ENCODE measurements at places on chromosomes 11 and 22.
A peak's percentile ranks its signal among the peaks of the same experiment; 100 is the strongest.

- no peaks in the 10 kb centered on the region for H3K27me3 ChIP-seq
- no peaks in the 10 kb centered on the region for H3K36me3 ChIP-seq
- H3K27ac ChIP-seq = no peak overlapping the region
- H3K4me3 ChIP-seq = no peak overlapping the region
- peaks cover 12% of the 10 kb centered on the region for H3K4me1 ChIP-seq
Measured at GRCh38 chr11:123457187-123457770, 27.2 kb downstream of the GRAMD1B start.

DNA sequence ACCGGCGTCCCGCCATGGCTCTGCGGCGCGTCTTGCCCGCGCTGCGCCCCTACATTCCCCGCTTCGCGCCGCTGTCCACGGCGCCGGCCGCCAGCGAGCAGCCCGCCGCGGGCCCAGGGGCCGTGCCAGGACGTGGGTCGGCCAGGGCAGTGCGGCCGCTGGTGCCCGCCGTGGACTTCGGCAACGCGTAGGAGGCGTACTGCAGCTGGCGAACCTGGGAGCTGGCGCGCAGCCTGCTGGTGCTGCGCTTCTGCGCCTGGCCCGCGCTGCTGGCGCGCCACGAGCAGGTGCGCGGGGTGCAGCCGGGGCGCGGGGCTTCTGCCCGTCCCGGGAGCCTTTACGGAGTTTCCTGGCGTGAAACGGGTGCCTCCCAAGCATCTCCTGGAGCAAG, 20.1 kb downstream of the DGCR6L start:
- H3K27me3 ChIP-seq = peaks cover 7% of the 10 kb centered on the region
- peak overlapping the region; percentile 58 for H3K4me3 ChIP-seq
- H3K27ac ChIP-seq = no peak overlapping the region
- DNase-seq = no peak

GRCh38 chr11:33638608-33639007, 62.0 kb downstream of the C11orf91 start:
- no peak overlapping the region for H3K4me3 ChIP-seq
- no peak for DNase-seq
- no peaks in the 10 kb centered on the region for H3K36me3 ChIP-seq
- no peaks in the 10 kb centered on the region for H3K4me1 ChIP-seq
- H3K27me3 ChIP-seq = peaks cover 8% of the 10 kb centered on the region

DNA sequence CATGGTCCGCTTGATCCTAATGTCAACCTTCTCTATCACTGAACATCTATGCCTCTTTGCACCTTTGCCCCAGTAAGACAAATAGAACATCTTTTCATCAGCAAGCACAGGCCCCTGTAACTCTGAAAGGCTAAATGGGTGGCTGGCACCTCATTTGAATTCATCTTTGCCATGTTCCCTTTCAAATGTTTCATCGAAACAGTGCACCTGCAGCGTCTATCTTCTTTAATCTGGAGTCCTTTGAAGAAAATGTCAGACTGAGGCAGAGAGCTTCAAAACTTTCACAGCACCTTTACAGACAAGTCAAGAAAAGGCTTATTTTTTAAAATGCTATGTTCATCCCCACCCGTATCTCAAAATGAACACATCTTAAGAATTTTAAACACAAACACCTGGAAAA, 3.4 kb downstream of the MPPED2 start:
- peaks cover 39% of the 10 kb centered on the region for H3K27me3 ChIP-seq
- no peak overlapping the region for H3K4me3 ChIP-seq
- peaks cover 13% of the 10 kb centered on the region for H3K4me1 ChIP-seq
- H3K36me3 ChIP-seq = no peaks in the 10 kb centered on the region
- DNase-seq = no peak
- H3K27ac ChIP-seq = no peak overlapping the region

- H3K4me3 ChIP-seq = no peak within 1 kb of the TSS
- no peak for DNase-seq
- H3K36me3 ChIP-seq = no peaks in the 10 kb centered on the region
Measured at GRCh38 chr11:69481393-69481844, at the start of gene LINC01488. Gene LINC01488 (plus strand): TSS chr11:69481663.

DNA sequence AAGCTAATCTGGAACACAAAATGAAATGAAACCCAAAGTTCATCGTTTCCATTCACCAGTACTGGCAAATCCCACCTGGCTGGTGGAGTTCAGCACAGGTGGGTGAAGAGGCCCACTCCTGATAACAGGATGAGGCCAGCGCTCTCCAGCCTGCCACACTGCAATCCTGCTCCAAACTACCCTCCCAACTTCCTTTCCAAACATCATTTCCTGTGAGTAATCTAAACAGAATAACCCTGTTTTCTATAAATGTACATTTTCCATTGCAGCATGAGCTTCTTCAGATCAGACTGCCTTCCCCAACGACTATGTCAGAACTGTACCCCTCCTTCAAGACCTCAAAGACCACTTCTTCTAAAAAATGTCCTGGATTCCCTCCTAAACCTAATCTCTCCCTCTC, 15.9 kb upstream of the NFRKB start:
- no peak overlapping the region for H3K4me3 ChIP-seq
- no peak overlapping the region for H3K27ac ChIP-seq
- H3K27me3 ChIP-seq = no peaks in the 10 kb centered on the region
- H3K36me3 ChIP-seq = peaks cover 65% of the 10 kb centered on the region
- no peak for DNase-seq

DNA sequence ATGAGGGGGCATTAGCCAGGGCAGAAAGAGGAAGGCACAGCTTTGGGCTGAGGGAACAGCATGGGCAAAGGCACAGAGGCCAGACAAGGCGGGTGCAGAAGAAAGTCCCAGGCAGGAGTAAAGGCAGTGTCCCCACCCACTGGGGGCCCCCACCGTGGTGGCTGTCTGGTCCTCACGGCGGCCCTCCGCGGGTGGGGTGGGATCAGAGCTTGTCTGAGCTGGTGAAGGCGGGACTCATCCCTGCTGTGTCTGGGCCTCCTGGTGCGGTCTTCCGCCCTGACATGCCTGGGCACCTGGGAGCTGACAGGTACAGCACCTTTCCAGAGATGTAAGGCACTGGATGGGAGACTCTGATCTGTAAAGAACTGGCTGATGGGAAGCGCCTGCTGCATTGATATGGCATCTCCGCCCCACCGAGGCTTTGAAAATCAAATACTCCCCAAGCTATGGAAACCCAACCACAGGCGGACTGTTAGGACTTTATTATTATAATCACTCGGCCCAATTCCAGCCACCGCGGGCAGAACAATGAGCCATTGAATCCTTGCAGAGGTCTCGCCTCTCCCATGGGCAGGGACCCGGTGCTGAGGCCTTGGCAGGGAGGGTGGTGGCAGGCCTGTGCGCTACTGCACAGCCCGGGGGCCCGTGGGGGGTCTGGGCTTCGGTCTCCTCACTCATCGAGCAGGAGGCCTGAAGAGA, 14.2 kb upstream of the GNB1L start:
- H3K27me3 ChIP-seq = no peaks in the 10 kb centered on the region
- no peaks in the 10 kb centered on the region for H3K36me3 ChIP-seq
- H3K27ac ChIP-seq = no peak overlapping the region

- DNase-seq = no peak
- H3K36me3 ChIP-seq = no peaks in the 10 kb centered on the region
- H3K27me3 ChIP-seq = peaks cover 13% of the 10 kb centered on the region
- no peak overlapping the region for H3K27ac ChIP-seq
- no peak overlapping the region for H3K4me3 ChIP-seq
Measured at GRCh38 chr11:124068601-124069110, 27.5 kb upstream of the OR10G7 start.

DNA sequence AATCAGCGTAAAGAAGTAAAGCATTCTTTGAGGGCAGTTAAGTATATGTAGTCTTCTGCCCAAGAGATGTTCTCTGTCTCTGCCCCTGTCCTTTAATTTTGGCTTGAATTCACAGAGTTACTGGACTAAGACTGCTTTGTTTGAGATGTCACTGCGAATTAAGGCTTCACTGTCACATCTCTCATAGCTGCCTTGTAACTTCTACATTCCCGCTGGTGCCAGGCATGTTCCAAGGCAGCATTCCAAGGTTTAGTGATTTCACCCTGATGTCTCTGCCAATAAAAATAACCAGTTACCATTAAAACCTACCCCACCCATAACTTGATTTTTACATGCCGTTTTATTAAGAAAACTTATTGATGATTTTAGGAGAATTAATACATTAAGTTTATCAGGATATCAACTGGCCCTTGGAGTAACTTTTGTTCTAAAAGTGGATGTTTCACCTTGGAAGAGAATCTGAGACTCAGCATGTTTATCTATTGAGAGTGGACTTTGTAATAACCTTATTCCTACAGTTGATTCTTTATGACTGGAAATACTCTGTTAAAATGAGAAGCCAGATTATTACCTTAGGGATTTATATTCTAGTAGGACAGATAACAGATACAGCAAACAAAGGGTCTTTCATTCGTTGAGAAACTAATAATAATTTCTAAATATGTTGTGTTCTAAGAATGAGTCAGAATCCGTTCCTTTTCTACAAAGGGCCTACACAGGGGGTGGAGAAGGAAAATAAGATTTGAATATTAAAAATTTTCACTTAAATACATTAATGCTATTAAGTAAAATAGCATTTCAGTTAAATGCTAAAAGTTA, 110.2 kb downstream of the UVRAG start:
- H3K4me1 ChIP-seq = peaks cover 39% of the 10 kb centered on the region
- no peak for DNase-seq
- no peak overlapping the region for H3K27ac ChIP-seq
- no peak overlapping the region for H3K4me3 ChIP-seq

- H3K4me1 ChIP-seq = peaks cover 20% of the 10 kb centered on the region
- H3K36me3 ChIP-seq = no peaks in the 10 kb centered on the region
- H3K27me3 ChIP-seq = peaks cover 5% of the 10 kb centered on the region
- H3K27ac ChIP-seq = no peak overlapping the region
Measured at GRCh38 chr11:119521551-119521950, 98.6 kb upstream of the THY1 start.

- peaks cover 45% of the 10 kb centered on the region for H3K36me3 ChIP-seq
- H3K27ac ChIP-seq = peak overlapping the region; percentile 4
- no peak for DNase-seq
- H3K27me3 ChIP-seq = no peaks in the 10 kb centered on the region
- H3K4me1 ChIP-seq = no peaks in the 10 kb centered on the region
Measured at GRCh38 chr11:66247295-66247694, 21.1 kb upstream of the RAB1B start.

DNA sequence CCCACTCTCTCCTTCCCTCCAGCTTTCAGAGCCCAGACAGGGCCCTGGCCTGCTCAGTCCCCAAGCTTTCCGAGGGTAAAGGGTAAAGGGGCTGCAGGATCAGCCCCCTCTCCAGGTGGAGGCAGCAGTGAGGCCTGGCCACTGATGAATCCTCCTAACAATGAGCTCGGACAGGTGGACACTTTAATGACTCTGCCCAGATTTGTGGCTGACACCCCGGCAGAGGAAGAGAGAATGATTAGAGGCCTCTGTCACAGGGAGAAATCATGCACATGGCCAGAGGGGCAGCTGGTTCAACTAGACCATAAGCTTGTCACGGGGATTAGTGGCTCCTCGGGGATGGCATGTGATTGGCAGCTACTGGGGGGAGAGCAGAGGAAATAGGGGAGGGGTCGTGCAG, 587.5 kb upstream of the B3GAT1 start:
- no peak overlapping the region for H3K4me3 ChIP-seq
- H3K27me3 ChIP-seq = no peaks in the 10 kb centered on the region
- no peaks in the 10 kb centered on the region for H3K36me3 ChIP-seq
- DNase-seq = no peak
- no peak overlapping the region for H3K27ac ChIP-seq
- H3K4me1 ChIP-seq = no peaks in the 10 kb centered on the region

GRCh38 chr11:77438487-77438886, 35.4 kb downstream of the PAK1 start:
- no peak overlapping the region for H3K27ac ChIP-seq
- no peak overlapping the region for H3K4me3 ChIP-seq
- H3K27me3 ChIP-seq = peaks cover 9% of the 10 kb centered on the region
- no peak for DNase-seq

DNA sequence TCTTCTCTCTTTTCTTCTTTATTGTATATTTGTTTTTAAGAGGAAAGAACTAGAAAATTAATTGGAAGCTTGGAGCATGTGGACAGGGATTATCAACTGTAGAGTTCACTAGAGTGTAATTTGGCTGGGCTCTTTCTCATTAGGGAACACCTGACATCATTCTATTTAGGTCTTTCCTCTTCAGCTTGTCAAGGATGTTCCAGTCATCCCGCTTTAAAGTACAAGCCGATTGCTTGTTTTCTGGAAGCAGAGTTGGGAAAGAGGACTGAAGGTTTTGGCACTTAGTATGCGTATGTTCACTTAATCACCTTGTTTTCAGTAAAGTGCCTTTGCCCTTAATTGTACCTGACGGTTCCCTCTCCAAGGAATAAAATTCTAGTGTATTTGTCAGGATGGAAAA, 111.6 kb downstream of the WNT11 start:
- no peaks in the 10 kb centered on the region for H3K27me3 ChIP-seq
- no peak overlapping the region for H3K27ac ChIP-seq
- DNase-seq = no peak
- peaks cover 58% of the 10 kb centered on the region for H3K36me3 ChIP-seq
- no peak overlapping the region for H3K4me3 ChIP-seq

GRCh38 chr11:129248618-129249017, 56.5 kb upstream of the ARHGAP32 start:
- H3K4me3 ChIP-seq = no peak overlapping the region
- no peaks in the 10 kb centered on the region for H3K27me3 ChIP-seq
- peaks cover 4% of the 10 kb centered on the region for H3K4me1 ChIP-seq
- no peak for DNase-seq
- no peaks in the 10 kb centered on the region for H3K36me3 ChIP-seq

GRCh38 chr11:19952911-19953310, 207.4 kb downstream of the DBX1 start:
- H3K4me3 ChIP-seq = no peak overlapping the region
- H3K27me3 ChIP-seq = peaks cover 10% of the 10 kb centered on the region

DNA sequence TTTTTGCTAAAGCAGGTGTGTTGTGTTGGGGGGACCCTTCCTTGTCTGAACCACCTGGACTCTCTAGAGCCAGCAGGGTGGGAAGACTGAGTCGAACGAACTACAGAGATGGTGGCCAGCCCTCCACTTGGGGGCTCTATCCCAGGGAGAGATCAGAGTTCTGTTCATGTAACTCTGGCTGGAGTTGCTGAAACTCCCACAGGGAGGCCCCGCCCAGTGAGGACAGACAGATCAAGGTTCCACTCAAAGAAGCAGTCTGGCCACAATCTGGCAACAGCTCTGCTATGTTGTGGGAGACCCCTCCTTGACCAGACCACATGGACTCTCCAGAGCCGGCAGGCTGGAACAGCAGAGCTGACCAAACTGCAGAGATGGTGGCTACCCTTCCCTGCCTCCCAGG, 20.2 kb upstream of the OR5AK2 start:
- no peak overlapping the region for H3K4me3 ChIP-seq
- H3K36me3 ChIP-seq = no peaks in the 10 kb centered on the region
- DNase-seq = no peak
- H3K27ac ChIP-seq = no peak overlapping the region

DNA sequence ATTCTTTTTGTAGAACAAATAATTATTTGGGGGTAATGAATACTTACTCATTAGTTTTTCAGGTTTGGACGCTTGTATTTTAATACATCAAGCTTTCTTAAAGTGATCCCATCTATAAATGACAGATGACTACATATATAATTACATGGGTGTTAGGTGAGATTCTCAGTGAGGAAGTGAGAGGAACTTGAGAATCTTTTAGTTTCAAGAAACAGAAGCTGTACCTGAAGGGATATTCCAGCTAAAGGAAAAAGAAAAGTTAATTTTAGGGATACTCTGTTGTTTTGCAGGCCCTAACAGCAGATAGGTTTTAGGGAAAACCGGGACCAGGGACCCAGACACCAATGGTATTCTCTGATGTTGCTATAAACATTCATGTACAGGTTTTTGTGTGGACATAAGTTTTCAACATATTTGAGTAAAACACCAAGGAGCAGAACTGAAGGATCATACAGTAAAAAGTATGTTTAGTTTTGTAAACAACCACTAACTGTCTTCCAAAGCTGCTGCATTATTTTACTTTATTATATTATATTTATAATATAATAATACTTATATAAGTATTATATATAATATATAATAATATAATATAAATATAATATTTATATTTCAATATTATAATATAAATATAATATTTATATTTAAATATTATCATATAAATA, 24.1 kb upstream of the PHOX2A start:
- H3K4me3 ChIP-seq = no peak overlapping the region
- H3K27ac ChIP-seq = no peak overlapping the region
